ENCODE measurements at places on chromosomes 3 and 15. TPM values are rescaled to one million over a fixed set of nuclear protein-coding genes. Genes with fewer than 3 reads are reported as not detected.

Gene OR5H2
- total RNA-seq, result not detected

Gene BMF
- 4.4 TPM for total RNA-seq

Gene SERINC4
- not detected for total RNA-seq

Gene PROK2
- 1.9 TPM for total RNA-seq

Gene CP
- total RNA-seq, result 0.94 TPM
